ENCODE measurements at places on chromosomes 1 and 21.

DNA sequence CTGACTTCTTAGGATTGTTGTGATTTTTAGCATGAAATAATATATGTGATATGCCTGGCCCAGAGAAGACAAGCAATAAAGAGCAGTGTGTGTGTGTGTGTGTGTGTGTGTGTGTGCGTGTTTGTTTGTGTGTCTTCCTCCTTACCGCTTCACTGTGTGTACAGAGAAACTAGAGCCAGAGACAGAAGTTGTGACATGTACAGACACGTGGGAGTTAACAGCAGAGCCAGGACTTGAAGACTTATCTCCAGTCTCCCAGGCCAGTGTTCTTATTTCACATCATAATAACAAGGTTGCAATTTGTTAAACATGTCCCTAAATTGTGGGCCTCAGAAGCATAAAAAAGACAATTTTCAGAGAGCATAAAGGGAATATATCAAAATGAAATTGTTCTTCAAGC lies 192.0 kb upstream of the JUN start:
- DNase-seq, result no peak

GRCh38 chr1:145843031-145843430 lies 2.4 kb upstream of the NUDT17 start:
- DNase-seq, result no peak

DNA sequence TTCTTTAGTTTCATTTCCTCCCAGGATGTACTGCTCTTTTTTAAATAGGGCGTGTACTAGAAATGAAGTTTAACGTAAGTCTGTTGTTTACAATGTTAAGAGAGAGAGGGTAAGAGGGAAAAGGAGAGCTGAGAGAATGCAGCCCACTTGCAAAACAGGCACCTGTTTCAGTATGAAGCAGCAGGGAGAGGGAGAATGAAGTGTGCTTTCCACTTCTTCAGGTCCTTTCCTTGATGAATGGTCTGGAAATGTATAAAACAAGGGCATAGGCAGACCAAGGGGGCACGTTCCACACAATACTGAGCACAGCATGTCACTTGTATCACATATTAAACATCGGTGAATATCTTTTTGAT lies 2.0 kb downstream of the KCNA3 start:
- peak; percentile 56 for DNase-seq

GRCh38 chr1:22816067-22816775 lies 105.6 kb downstream of the EPHB2 start:
- DNase-seq, result no peak

DNA sequence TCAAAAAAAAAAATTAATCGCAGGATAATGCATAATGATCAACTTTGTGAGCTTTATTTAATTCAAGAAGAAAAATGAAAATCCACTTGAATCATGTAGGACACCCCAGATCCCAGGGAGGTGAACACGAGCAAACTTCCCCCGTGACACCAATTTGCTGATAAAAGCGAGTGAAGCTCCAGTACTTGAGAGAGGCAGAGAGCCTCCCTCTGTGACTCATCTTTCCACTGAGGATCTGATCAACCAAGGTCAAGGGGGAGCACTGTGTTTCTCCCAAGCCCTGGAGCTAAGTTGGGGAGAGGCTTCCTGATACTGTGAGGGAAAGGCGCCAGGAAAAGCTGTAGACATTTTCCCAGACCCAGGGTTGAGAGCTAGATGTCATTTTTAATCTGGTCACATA lies 160.9 kb downstream of the SLC44A5 start:
- no peak for DNase-seq

GRCh38 chr21:40049031-40049930 lies 182.0 kb downstream of the PCP4 start:
- peak; percentile 25 for DNase-seq

- no peak for DNase-seq
Observed at GRCh38 chr1:56377431-56377830, 201.9 kb downstream of the PLPP3 start.

DNA sequence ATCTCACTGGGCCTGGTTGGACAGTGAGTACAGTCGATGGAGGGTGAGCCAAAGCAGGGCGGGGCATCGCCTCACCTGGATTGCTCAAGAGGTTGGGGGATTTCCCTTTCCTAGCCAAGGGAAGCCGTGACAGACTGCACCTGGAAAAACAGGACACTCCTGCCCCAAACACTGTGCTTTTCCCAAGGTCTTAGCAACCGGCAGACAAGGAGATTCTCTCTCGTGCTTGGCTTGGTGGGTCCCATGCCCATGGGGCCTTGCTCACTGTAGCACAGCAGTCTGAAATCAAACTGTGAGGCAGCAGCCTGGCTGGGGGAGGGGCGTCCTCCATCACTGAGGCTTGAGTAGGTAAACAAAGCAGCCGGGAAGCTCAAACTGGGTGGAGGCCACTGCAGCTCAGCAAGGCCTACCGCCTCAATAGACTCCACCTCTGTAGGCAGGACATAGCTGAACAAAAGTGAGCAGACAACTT lies 11.3 kb downstream of the C1orf105 start:
- DNase-seq, result no peak

- peak; percentile 12 for DNase-seq
Observed at GRCh38 chr1:235650341-235651169, 971 bp upstream of the GNG4 start.

- no peak for DNase-seq
Observed at GRCh38 chr1:201275253-201275666, 8.0 kb upstream of the PKP1 start.

- DNase-seq, result no peak
Observed at GRCh38 chr1:247638011-247638410, 32.6 kb downstream of the OR2G3 start.

DNA sequence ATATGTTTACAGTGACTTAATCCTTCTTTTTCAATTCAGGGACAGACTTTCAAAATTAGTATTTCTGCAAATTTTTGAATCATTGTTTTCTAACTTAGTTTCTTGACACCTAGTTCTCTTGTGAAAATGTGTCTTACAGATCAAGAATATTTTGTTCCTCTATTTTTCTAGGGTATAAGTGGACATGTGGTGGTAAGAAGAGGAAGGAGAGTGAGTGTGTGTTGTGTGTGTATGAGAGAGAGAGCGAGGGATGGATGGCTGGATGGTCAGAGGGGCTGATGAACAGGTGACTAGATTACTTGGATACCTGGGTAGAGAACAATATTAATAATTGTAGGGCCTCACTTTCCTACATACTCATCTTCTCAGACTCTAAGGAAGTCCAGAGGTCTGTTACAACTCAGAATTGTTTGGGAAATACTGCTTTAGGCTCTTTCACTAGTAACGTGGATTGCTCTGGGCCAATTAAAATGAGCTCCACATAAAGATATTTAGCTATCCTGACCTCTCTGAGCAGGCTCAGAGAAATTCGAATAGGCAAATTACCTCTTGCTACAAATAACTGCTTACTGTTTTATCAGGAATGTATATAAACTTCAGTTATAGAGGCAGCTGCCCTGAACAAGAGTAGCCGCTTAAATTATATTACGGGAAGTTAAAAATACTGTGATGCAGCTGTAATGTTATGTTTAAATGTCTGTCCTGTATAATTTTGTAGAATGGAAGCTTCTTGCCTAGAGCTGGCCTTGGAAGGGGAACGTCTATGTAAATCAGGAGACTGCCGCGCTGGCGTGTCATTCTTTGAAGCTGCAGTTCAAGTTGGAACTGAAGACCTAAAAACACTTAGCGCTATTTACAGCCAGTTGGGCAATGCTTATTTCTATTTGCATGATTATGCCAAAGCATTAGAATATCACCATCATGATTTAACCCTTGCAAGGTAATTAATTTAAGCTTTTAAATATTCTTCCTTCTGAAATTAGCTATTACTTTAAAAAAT lies 19.7 kb downstream of the GPSM2 start:
- DNase-seq, result peak; percentile 53

- no peak for DNase-seq
Observed at GRCh38 chr1:16302709-16303627, 49.3 kb downstream of the FBXO42 start.

DNA sequence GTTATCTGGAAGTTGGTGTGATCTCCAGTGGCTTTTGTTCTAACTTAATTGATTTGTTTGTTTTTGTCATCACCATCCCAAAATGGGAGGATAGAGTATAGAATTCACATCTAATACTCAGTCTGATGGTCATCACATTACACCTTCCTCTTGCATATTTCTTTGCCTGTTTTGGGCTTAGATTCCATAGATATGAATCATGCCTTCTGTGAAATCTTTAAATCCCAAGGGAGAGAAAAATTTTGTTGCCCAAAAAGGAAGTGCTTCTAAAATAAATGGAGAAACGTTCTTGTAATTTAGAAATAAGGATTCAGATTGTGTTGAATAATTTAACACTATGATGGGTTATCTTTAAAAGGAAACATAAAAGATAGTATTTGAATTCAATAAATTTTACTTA lies 446.0 kb upstream of the LRRC7 start:
- no peak for DNase-seq

DNA sequence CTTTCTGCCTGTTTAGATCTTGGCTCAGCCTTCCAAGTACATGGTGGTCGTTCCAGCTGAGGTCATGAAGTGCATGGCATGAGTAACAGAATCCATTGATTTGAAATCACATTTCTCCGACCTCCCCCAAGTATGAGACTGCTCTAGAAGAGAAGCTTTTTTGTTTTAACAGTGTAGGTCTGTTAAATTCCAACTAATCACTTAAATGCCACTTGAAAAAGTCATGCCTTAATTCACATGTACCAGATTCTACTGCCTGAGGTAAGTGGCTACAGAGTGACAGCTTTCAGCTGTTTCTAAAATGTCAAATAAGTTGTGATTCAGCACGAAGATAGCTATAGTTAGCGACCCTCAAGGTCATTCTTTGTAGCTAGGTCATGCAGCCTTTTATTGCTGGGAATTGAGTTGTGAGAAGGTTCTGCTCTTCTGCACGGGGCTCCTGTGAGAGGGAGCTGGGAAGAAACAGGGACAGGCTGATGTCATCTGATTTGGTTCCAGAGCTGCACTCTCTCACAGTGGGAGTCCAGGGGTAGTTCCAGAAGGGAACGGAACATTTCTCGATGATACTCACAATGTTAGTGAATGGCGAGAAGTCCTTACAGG lies 112.7 kb downstream of the VPS13D start:
- DNase-seq, result no peak

- DNase-seq, result no peak
Observed at GRCh38 chr1:40107290-40107959, 10.4 kb upstream of the PPT1 start.

GRCh38 chr21:46214478-46215340 lies 13.9 kb downstream of the LSS start:
- DNase-seq, result no peak

GRCh38 chr21:14968821-14969220 lies 96.0 kb downstream of the NRIP1 start:
- no peak for DNase-seq

- no peak for DNase-seq
Observed at GRCh38 chr1:51901151-51901550, 22.6 kb upstream of the NRDC start.

DNA sequence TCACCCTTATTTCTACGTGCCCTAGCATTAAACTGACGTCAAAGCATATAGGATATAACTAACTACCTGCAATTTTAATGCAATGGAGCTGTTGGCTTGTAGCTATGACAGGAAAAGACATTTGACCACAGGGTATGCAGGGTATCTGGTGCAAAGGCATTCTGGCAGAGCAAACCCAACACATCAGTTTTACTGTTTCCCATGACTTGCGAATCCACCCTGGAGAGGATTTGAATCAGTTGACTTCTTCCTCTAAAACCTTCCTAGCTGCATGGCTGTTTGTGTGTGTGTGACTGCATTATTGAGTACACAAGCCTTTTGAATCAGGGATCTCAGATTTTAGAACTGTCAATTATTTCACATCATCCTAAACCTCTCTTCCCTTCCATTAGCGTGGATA lies 41.7 kb upstream of the SYT14 start:
- DNase-seq, result no peak

DNA sequence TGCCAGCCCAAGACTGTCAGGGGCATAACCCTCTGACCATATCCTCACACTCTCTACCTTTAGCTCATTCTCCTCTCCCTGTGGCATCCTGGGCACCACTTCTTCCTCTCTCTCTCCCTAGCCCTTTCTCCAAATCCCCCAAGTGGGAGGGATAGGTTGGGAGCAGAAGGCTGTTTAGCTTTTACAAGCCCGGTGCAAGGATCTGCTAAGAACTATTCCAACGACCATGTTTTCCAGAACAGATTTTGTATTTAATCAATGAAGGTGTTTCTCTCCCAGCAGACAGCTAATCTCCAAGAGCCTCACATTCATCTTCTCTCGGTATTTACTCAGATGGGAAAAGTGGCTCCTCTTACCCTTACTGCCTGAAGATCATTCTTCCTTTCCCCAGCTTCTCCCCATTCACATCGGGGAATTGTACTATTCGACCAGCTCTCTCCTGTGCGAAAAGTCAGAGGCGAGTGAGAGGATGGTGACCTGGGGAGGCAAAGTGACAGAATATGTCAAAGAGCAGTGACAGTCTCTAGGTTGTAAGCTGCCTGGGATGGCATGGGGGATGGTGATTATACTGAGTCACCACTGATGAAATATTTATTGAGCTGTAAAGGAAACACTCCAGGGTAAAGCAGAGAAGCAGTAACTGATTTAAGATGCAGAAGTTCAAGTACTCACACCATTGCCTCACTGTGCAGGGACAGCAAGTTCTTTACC lies 47.0 kb upstream of the RBM15 start:
- no peak for DNase-seq

DNA sequence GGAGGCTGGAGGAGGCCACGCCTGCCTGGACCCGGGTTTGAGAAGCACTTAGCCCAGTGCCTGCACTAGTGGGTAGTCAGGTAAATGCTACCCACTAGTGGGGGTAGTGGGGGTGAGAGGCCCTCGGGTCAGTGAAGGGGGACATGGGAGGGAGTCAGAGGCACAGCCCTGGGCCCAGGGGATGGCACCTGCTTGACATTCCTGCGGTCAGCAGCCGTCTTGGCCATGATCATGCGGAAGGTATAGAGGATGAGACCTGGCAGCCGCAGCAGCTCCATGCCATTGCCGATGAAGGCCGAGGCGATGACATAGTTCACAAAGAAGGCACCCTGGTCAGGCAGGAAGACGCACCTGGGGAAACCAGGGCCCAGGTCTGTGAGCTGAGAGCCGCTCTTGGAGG lies 28.7 kb downstream of the TMEM63A start:
- no peak for DNase-seq

- no peak for DNase-seq
Observed at GRCh38 chr1:200150006-200150405, 122.5 kb downstream of the NR5A2 start.

- no peak for DNase-seq
Observed at GRCh38 chr1:166972826-166973225, 2.5 kb downstream of the ILDR2 start.

DNA sequence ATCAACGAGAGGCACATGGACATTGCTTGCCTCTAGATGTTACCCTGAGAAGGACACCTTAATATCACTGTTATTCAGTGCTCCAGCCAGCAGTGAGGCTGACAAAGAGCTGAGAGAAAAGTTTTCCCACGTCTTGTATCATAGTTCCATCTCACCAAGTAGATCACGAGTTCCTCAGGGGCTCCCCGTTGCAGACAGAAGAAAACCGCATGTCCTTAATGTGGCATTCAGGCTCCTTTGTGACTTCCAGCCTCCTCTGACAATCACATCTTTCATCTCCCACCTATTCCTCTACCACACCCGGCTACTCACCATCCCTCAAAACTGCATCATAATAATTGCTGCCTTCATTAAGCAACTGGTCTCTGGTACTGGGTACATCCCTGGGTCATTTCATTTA lies 75.3 kb downstream of the DMRTA2 start:
- DNase-seq, result no peak

- DNase-seq, result no peak
Observed at GRCh38 chr1:19647643-19648042, 3.5 kb downstream of the NBL1 start.

Measured in hematopoietic multipotent progenitor cell (in vitro differentiated cells).